Esophagus mucosa (tissue), 1 donor: ENCODE measurements at places on chromosomes 5 and 9. TPM values are rescaled to one million over a fixed set of nuclear protein-coding genes. Genes with fewer than 3 reads are reported as not detected.

DNA sequence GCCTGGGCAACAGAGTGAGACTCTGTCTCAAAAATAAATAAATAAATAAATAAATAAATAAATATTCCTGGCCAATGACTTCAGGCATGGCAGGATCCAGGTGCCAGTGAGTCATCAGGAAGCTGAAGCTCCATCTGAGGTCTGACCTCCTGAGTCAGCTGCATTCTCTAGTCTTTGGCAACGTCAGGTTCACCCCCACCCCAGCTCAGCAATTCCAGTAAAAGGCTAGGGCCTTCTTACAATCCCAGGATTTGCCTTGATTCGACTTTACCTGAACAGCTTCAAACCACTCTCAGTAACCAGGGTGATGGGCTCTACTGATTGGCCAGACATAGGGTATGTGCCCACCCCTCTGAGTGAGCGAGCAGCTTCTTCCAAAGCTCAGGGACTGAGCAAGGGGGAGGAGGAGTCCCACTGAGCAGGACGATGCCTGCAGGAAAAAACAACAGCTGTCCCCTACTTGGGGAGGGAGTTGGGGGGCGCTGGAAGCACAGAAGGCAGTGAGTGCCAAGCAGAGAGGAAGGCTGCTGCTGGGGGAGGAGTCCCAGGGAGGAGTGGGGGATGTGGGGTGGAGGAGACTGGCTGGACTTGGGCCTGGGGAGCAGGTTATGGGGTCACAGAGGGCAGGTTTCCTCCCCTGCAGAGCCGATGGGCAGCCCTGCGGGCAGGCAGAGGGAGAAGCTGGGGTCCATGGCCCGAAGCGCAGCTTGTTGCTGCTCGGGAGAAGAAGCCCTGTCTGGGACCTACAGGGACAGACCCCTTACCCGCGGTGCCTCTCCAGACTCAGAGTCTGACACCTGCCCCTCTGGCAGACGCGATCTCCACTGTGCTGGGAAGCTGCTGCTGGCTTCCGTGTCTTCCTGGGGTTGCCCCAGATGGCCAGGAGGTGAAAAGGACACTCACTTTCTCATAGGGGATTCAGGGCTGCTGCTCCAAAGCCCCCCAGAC is 25.9 kb upstream of the UNC5A start:
- peak; percentile 84 for ATAC-seq

- no peak for ATAC-seq
These were observed 116.0 kb downstream of the TENT4A start for GRCh38 chr5:6829150-6829784.

GRCh38 chr9:127524373-127524772 is 73.1 kb downstream of the LRSAM1 start:
- no peak for ATAC-seq

- ATAC-seq: no peak
These were observed 24.5 kb downstream of the CDC42SE2 start for GRCh38 chr5:131288328-131288727.

- ATAC-seq: peak; percentile 31
These were observed 69.1 kb downstream of the ADAMTS2 start for GRCh38 chr5:179275941-179276837.

GRCh38 chr5:143850050-143850683 is 38.2 kb downstream of the HMHB1 start:
- ATAC-seq: no peak

DNA sequence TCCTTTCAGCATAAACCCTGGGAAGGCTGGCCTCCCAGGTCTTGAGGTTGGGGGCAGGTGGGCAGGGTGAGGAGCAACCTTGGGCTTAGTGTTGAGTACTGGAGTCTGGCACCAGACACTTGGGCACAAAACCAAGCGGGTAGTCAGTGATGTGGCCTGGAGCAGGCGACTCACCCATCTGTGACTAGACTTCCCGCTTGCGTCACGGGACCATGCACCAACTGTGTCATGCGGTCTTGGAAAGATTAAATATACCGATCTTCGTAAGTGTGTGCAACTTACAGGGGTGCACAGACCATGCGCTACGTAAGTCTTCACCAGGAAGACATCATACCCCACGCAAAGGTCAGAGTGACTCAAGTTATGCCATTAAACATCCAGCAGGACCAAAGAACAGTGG is 304.4 kb upstream of the IRX4 start:
- no peak for ATAC-seq

DNA sequence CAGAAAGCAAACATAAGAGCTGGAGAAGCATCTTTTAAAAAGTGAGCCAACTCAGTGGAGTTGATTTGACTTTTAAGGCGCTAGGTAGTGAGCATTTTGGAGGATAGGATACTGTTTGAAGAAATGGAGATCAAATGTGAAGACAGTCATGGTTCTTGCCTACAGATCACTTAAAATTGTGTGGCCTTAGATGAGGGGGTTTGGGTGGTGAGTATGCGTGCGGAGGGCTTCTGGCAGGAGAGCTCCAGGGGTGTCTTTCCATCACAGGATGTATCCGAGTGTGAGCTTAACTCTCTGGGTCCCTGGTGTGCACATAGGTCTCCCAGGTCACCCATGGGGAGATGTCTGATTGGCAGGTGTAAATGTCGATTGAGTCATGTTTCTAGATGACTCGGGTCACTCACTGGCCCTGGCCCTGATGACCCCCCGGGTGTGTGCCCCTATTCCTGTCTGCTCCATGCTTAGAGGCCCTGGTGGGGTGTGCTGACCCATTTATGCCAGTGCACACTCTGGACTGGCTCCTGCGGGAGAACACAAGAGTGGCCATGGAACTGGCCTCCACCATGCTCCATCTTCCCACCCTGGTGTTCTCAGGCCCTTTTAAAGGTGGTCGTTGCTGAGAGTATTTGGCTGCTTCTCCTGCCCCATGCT is 274.4 kb downstream of the FSTL4 start:
- no peak for ATAC-seq

GRCh38 chr9:125767349-125767748 is 20.2 kb downstream of the PBX3 start:
- ATAC-seq: no peak

DNA sequence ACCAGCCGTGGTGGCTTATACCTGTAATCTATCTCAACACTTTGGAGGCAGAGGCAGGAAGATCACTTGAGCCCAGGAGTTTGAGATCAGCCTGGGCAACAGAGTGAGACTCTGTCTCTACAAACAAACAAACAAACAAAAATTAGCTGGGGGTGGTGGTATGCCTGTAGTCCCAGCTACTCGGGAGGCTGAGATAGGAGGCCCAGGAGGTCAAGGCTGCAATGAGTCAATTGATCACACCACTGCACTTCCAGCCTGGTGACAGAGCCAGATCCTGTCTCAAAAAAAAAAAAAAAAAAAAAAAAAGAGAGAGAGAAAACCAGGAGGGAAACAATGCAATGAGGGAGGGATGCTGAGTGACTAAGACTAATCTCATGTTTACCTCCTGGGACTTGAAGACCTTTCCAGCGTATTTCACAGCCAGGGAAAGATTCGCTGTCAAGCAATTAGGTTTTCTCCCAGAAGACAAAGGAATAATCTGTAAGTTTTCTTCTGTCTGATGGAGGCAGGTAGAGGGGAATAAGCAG is 51.1 kb upstream of the MIER3 start:
- no peak for ATAC-seq

DNA sequence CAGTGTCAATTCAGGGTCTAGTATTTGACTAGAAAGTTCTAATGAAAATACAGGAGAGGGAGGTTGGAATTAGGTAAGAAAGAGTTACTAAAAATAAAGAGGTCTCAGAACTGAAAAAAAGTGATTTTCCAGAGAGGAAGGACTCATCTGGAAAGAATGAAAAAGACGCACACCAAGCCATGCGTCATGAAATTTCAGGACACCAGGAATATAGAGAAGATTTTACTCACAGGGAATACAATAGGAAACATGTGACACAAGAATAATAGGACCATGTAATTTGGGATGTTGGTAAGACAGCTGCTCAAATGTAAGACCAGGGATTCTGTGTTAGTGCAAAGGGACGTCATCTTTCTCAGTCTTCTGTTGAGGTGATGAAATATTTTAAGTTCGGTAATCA is 224.7 kb downstream of the GDNF start:
- ATAC-seq: no peak

- ATAC-seq: peak; percentile 55
These were observed 764 bp downstream of the CAMLG start for GRCh38 chr5:134738963-134739661.

DNA sequence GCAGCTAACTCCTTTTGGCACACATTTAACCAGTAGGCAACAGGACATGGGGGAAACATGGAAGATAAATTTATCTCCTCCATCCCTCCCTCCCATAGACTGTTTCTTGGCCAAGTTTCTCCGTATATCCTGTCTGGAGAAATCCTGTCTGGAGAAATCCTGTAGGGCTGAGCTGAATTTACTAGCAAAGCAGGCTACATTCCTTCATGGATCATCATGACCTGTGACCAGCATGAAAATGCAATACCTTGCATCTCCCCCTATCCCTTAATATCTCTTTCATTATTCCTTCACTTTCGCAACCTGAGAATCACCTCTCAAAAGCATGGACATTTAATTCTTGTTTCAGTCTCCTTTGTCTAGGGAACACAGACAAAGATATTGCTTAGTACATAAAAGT is 379.1 kb downstream of the PSAT1 start:
- ATAC-seq: no peak

WDR36 gene
- total RNA-seq: 23.1 TPM

SLC4A9 gene
- 0.08 TPM for total RNA-seq

LMX1B gene
- not detected for total RNA-seq

PCDHB7 gene
- total RNA-seq: 0.20 TPM

FOXD4L5 gene
- not detected for total RNA-seq

FXN gene
- total RNA-seq: 7.8 TPM
